ENCODE measurements at places on chromosomes 7 and 10.

GRCh38 chr7:22389892-22390291, 32.9 kb upstream of the RAPGEF5 start:
- DNase-seq: no peak

- DNase-seq: no peak
Observed at GRCh38 chr7:124130-124949, 68.0 kb upstream of the FAM20C start.

DNA sequence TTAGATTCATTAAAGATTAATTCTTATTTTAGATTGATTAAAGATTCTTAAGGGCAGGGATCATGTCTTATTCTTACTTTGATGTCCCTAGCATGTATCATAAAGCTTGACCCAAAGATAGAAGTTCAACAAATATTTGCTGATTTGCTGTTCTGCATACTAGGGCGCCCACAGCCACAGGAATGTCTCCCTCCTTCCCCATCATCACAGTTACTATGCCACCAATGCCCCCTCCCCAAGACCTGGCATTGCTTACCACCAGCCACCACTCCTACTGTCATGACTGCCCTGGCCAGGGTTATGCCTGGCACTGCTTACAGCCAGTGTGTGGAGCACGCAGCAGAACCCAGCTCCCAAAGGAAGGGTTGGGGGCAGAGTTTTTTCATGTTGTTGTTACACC, 86.7 kb upstream of the AGK start:
- no peak for DNase-seq

- no peak for DNase-seq
Observed at GRCh38 chr7:155569681-155570080, 23.3 kb upstream of the CNPY1 start.

DNA sequence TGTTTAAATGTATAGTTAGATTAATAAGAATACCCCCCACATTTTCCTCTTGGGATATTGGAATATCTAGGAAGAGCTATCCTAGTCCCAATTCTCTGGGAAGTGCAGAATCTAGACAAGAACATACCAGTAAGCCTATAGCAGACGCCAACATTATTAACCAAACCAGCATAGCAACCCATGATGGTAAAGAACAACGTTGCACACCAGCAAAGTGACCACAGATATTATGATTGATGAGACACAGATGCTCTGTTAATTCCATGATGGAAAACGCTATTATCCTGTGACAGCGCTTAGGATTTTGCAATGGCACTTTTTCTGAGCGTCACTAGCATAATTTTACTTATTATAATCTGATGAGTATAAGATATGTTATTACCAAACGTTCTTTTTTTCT, 603.1 kb upstream of the PCDH15 start:
- DNase-seq: no peak

DNA sequence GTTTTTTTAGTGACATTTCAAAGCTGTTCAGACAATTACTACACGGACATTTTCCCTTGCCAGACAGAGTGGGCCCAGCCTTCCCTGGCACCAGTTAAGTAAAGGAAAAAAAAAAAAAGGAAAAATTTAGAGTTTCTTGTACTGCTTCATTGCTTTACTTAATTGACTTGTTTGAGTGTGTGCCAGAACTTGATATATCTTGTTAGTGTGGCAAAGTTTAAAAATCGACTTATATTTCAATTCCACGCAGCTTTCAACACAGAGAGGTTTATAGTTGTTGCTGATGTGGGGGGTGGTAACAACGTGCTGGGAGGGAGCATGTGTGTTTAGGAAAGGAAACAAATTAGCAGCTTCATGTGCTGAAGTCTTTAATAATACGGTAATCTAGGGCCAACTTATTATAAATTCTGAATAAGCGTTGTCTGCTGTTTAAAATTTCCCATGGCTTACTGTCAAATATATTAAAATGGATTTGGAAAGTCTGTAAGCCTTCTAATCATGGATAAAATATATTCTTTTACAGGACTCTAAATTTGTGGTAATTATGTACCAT, 1104.6 kb downstream of the SORCS3 start:
- no peak for DNase-seq

DNA sequence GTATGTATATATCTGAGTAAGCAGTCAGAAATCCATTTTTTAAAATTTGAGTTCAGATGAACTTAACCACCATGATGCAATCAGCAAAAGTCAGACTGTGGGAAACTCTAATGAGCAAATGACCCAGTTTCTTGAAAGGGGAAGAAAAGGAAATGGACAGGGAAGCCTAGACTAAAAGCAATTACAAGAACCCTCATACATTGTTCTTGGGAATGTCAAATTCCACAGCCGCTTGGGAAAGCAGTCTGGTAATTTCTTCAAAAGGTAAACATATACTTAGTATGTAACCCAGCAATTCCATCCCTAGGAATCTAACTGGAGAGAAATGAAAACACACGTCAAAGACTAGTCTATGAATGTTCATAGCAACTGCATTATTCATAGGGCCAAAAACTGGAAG, 16.4 kb upstream of the FOXK1 start:
- no peak for DNase-seq

DNA sequence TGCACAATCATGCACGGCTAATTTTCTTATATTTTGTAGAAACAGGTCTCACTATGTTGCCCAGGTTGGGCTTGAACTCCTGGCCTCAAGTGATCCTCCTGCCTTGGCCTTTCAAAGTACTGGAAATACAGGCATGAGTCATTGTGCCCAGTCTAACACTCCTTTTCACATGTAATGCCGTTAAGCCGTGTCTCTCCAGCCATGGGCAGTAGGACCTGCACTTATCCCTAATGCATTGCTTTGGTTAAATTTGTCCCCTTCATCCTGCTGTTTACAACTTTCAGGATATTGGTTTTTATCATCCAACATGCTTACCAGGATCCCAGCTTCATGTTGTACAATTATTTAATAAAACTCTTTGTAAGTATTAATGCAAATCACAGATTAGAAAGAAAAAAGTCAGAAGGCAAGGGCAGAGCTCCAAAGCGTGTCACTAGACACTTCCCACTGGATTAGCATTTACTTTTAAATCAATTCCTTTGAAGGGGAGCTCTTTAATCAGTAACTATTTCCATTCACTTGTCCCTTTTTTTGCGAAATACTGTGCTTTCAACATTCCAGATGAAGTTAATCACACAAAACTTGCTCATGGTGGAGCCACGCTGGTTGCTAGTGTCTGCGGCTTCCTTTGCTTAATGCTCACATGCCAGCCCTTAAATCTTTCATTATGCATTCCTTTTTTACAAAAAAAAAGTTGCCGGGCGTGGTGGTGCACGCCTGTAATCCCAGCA, 256.0 kb upstream of the AUTS2 start:
- DNase-seq: no peak

DNA sequence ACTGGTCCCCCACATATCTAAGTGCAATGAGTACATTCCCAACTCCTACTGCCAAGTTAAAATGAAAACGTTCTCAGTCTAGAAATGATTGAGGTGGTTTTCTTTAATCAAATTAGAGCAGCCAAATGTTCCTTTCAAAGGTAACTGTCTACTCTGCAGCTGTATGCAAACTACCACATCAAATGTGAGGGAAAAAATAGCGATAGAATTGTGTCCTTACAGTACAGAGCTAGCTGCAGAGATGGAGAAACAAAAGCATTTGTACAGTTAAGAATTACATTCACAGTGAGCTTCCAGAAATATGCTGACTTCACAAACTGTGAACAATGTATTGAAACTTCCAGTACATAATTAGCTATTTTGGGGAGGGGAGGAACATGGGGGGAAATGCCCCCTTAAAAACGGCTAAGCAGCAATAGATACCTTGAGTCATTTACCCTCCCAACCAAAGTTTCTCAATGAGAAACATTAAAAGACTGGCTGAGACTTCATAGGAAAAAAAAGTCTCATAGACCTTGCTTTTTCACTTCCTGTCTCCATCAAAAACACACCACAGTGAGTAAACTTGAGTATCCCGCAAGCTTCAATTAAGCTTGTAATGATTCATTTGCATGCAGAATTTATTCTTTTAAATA, 22.9 kb downstream of the CDK6 start:
- DNase-seq: peak; percentile 25

DNA sequence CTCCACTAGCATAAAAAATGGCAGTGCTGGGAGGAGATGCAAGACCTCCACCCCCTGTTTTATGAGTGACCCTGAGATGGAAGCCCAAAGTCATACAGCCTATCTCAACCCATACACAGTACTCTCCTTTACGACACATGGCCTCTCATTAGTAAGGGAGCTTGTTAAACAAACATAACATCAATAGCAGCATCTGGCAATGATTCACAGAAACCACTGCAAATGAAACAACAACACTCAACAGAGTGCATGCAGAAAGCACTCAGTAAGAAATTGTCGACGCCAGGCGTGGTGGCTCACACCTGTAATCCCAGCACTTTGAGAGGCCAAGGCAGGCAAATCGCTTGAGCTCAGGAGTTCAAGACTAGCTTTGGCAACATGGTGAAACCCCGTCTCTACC, 27.5 kb upstream of the FIGNL1 start:
- DNase-seq: no peak

- peak; percentile 53 for DNase-seq
Observed at GRCh38 chr10:137031-137430, 1.8 kb downstream of the ZMYND11 start.

- DNase-seq: no peak
Observed at GRCh38 chr10:27569946-27570345, 65.8 kb downstream of the RAB18 start.

DNA sequence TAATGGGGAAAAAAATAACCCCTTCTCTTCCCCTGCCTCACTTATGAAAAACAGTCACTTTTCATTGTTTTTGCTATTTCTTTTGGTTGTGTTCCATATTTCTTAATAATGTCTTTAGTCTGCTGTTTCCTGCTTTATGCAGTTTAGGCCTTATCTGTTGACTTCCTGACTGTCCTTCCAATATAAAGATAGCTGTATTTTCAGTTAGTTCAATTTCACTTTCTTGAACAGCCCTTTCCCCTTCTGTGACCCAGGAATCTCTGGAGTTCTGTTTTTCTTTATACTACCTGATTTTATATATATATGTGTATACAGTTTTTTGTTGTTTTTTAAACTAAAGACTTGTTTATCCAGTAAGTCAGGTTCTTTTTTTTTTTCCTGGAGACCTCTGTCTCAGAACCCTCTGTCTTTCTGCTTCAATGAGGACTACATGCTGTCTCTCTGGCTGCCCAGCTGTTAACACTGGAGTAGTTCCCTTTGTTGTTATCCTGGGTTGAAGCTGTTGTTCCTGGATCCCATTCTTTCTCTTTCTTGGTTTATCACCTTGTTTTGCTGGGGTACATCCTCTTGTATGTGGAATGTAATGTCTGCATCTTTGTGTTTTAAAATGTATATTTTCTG, 87.2 kb downstream of the GSDME start:
- DNase-seq: no peak

GRCh38 chr10:6054884-6055283, 7.3 kb downstream of the IL2RA start:
- DNase-seq: no peak
